Stimulated activated CD8-positive, alpha-beta memory T cell treated with anti-CD3 and anti-CD28 coated beads, Interleukin-4, amount 100 ng/mL, for 4 hours (primary cell): ENCODE measurements at places on chromosomes 2 and 18.

- DNase-seq: no peak
Observed at GRCh38 chr18:60676815-60677214, 304.2 kb upstream of the MC4R start.

- no peak for DNase-seq
Observed at GRCh38 chr2:217158928-217159327, 299.1 kb upstream of the TNP1 start.

DNA sequence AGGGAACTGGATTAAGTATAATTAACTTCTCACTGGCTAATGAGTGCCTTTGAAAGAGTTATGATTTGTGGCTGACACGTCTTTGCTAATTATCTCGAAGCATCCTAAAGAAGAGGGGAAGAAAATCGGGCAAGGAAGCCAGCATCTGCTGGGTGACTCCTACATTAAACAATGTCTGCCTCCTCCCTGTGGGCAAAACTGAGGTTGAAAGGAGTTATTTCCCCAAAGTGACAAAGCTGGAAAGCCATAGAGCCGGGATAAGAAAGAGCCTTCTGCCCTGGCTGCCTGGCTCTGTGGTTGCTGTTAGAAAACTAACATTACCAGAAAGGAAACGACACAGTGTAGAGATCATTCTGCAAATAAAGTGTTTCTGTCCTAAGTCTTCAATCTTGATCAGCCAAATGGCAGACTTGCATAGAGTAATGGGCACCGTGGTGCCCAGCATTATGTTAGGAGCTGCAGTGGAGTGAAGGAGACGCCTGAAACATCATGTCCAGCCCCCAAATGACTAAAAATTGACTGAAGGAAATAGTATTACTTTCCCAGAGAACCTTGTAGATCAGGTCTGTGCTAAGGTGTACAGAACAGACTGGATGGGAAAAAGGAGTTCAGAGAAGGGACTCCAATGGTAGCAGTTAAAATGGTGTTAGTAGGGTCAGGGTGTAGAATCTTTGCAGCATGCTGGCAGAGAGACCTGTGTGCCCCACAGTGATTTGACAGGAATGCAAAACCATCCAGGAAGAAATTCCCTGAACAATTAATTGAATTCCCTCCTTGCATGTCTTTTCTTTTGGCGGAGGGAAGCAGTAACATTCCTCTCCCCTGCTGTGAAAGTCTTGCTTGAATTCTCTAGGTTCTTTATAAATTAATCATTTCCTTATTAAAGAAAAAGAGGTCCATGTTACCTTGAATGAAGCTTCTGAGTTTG lies 44.4 kb downstream of the ALPK2 start:
- no peak for DNase-seq

GRCh38 chr2:64562148-64562784 lies 38.1 kb downstream of the AFTPH start:
- no peak for DNase-seq

DNA sequence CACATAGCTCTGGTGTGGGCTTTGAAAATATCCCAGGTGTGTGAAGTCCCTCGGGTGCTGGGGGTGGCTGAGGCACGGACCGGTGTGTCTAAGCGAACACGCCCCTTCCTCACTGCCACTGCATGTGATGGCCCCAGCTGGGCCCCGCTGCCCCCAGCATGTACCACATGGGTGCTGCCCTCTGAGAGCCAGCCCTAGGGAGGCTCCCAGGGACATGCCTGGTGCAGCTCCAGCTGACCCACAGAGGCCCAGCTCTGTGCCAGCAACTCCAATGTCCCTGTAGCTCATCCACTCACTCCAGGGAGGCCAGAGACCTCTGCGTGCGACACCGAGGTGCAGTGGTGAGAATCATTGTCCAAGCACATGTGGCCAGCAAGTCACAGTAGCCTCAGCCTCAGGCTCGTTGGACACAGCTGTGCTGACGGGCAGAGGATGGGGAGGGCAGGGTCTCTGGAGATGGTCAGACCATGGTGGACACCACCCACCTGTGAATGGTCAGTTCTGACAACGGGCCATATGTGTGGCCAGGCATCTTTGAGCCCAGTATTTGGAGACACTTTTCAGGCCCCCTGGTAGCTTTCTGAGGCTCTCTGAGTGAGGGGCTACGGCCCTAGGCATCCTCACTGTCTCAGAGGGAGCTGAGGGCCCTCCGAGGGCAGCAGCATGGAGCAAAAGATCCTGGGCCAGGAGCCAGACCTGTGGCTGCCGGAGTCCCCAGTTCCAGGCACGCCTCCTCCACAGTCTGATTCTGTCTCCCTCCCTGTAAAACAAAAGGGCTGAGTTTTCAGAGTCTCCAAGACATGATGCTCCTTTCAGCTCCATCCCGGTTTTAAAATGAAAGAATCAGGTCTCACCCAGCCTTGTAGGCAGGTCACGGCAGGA lies 220.7 kb downstream of the NDUFA10 start:
- DNase-seq: no peak

DNA sequence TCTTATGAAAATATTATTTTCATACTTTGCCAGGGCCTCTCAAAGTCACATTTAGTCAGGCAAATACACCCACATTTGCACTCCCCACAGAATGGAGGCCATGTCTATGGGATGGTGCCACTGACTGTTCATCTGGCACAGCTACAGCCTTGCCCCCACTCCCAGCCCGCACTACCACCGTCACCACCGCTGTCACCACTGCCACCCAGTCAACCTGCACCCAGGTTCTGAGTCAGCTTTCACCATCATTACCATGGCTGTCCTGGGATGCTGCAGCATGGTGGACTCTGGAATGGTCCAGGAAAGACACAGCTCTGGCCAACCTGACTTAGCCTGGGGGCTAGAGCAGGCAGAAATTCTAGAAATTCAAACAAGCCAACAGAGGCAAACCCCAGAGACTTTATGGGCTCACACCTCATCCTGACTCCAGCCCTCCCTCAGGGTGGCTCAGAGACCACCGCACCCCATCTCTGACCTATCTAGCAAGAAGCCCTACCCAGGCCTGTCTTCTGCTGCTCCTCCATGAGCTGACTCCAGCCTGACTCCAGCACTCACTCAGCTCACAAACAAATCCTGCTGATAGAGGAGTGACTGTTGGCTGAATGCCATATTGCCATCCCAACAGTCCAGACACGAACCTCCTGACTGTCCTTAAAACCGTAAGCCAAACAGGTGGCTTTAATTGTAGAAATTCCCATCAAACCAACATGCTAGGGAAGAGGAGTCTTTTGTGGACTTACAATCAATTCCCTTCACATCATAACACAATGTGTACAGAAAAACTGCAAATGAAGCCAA lies 28.0 kb downstream of the DNER start:
- no peak for DNase-seq

- DNase-seq: no peak
Observed at GRCh38 chr2:58127111-58127510, 80.5 kb downstream of the VRK2 start.

DNA sequence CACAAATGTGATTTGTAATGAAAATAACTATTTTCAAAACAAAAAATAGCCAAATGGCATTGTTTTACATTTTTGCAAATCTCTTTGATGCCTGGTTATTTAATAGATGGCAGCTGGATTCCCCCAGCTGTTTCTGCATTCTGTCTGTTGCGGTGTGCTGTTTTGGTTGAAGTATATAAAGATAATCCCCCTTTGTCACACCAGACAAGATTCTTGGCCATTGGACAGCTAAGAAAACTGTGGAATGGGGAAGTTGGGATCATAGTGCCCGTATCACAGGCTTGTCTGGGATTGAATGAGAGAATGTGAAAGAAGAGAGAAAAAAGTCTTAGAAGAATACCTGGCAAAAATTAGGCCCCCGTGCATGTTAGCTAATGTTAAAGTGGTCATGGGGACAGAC lies 19.5 kb upstream of the LYPD6B start:
- no peak for DNase-seq

DNA sequence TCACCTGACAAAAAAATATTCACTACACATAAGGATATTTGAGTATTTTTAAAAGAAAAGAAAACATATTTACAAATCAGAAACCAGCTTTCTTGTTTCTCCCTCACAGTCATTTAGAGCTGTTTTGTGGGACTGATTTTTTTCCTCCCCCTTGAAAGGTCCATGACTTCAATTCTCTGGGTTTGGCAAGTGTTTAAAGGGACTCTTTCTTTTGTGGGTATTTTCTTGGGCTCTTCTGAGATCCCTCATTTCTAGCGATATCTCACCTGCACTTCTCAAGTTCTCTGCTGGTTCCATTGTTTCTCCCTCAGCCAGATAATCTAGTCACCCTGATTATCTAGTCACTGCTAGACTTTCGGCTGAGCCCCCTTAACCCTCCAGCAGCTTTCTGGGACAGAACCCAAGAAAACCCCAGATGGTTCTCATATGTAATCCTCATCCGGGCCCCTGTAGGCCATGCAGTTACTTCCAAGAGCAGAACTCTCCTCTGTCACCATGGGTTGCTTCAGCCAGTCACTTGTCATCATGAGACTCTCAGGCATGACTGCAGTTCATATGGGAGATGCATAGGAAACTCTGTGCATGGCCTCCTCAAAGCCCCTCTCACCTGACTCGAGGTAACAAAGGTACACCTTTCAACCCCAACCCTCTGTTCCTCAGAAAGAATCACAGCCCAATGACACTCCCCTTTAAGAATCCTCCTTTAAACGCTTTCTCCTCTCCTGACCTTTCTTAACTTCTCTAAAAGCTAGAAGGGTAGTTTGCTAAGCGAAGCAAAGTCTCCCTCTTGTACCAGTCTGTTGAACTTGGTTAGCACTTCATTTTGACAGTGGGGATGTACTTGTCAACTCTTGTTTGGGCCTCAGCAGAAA lies 36.7 kb upstream of the ITGA4 start:
- no peak for DNase-seq

GRCh38 chr2:182068811-182069210 lies 83.2 kb downstream of the PPP1R1C start:
- no peak for DNase-seq

DNA sequence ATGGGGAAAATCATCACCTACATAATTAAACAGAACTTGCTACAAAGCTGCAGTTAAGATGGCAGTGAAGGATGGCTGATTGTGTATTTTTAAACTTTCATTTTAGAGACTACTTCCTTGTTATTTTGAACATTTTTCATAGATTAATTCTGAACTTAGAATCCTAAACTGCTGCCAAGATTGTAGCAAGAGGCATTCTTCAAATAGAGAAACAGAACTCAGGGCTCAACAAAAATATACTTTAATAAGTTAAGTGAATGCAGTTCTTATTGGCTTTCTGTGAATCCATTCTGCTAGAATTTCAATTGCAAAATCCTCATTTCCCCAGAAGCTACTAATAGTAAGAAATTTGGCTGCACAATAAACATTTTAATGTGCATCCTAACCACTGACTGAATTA lies 160.3 kb downstream of the L3MBTL4 start:
- DNase-seq: no peak

GRCh38 chr2:226491112-226491511 lies 308.5 kb downstream of the IRS1 start:
- DNase-seq: no peak

DNA sequence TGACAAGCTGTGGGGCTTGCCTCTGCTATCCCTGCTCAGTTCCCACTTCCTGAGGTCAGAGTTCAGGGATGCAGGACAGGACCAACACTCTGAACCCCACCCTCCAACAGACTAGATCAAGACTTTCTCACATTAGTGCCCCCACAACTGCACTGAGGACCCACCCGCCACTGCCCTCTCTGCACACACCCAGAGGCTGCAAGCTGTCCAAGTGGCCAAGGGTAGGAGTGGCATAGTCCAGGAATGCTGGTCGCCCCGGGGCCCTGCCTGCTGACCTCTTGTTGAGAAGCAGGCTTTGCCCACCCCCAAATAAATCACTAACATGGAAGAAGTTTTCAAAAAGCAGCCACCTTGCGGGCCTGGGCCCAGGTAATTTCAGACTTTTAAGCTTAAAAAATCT lies 5.5 kb upstream of the KIF1A start:
- DNase-seq: no peak

DNA sequence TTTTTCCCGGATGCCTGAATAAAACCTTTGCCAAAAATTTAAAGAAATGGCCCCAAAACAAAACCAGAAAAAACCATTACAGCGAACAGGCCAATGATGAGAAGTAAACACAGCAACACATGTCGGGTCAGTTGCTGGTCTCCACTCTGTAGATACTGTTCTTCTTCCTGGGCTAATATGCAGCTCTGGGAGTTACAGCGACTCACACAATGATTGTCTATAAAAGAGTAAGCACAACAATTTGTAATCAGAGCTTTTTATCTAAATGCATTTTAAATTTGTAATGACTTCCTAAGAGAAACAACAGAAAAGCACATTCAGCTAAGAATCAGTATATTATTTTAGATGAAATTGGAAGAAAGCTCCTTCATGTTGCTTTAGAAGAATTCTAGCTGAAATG lies 40.3 kb downstream of the GPR155 start:
- no peak for DNase-seq

DNA sequence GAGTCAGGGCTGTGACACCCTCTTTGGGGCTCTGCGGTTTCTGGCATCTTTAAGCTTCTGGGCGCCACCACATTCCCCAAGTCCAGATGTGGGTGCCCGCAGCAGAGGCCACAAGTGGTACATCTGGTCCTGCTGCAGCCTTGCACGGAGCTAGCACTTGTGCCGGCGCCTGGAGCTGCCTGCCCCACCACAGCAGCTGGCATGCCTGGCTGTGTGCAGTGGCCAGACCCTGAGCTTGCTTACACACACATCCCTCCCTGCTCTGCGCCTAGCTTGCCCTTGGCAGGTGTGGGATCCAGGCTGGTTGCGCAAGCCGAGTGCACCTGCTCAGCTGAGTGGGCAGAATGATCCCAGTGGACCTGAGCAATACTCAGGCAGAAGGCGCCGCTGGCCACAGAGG lies 27.3 kb downstream of the SLC4A10 start:
- DNase-seq: no peak

GRCh38 chr2:234512884-234513669 lies 16.2 kb upstream of the ARL4C start:
- no peak for DNase-seq

GRCh38 chr2:218709908-218710307 lies 727 bp upstream of the TTLL4 start:
- no peak for DNase-seq

DNA sequence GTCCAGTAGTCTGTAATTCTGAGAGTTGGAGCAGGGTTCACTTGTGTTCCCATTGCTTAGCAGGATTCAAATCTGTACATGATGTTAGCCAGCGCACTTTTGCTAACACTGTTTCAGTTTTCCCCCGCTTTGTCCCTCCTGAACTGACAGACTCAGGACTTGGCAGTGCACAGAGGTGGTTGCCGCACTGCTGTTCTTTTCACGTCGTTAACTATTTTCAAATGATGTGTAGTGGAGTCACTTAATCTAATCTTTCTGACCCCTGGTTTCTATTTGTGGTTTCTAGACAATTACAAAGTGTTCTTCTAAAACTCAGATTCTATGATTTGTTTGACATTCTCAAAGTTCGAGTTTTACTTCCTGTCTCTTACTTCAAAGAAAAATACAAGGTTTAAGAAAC lies 234.5 kb downstream of the RBM43 start:
- no peak for DNase-seq

GRCh38 chr2:38251940-38252339 lies 125.1 kb downstream of the ATL2 start:
- no peak for DNase-seq

DNA sequence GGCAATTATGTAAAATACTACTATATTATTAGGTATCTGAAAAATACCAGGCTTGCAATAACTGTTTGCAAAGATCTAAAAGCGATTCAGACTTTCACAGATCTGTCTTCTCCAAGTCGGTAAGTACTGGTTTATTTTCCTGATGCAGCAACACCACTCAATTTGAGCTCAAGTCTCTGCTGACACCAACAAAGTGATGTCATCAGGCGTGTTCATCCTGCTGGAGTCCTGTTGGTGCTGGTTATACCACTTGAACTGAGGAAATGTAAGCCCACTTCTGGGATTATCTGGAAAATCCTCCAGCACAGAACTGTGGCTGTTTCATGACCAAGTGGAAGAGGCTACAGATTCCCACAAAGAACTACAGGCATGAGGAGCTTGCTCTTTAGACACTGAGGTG lies 267.6 kb downstream of the BCL2 start:
- no peak for DNase-seq
